Activated T-cell treated with anti-CD3 and anti-CD28 coated beads, Interleukin-2, amount 50 U/mL, for 1 hour (primary cell): ENCODE measurements at places on chromosomes 11 and 22.

- DNase-seq: no peak
These were observed 41.6 kb downstream of the CD44 start for GRCh38 chr11:35180317-35181233.

DNA sequence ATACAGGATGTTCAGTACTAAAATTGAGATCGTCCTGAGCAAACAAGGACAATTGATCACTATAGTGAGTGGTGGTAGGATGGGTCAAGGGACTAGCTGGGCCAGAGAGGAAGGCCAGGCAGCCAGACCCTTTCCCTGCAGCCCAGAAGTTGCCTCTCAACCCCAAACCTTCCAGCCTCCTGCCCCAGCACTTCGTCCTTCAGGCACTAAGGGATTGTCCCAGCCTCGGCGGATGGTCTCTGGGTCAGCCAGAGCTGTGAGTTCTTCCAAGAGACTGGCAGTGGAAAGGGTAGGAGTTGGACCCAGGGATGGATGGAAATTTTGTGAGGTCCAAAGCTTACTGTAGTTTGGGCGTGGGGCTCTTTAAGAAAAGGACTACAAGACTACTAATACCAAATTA, 3.6 kb upstream of the LMO1 start:
- DNase-seq: no peak

DNA sequence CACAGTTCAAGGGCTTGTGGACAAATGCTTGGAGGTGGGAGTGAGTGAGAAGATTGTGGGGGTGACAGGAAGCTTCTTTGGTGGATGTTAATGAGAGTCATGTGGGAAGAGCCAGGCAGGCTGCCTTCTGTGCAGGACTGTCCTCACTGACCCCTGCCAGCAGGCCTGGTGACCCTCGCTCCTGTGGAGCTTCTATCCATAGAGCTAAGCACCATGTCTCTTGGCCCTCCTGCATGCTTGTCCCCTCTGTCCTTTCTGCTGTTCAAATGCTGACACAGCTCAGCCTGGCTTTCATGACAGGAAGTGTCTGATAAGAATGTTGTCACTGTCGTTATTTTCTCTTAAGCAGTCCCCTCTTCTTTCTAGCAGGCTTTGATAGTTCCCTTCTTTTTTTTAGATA, 37.6 kb downstream of the NAT10 start:
- no peak for DNase-seq

DNA sequence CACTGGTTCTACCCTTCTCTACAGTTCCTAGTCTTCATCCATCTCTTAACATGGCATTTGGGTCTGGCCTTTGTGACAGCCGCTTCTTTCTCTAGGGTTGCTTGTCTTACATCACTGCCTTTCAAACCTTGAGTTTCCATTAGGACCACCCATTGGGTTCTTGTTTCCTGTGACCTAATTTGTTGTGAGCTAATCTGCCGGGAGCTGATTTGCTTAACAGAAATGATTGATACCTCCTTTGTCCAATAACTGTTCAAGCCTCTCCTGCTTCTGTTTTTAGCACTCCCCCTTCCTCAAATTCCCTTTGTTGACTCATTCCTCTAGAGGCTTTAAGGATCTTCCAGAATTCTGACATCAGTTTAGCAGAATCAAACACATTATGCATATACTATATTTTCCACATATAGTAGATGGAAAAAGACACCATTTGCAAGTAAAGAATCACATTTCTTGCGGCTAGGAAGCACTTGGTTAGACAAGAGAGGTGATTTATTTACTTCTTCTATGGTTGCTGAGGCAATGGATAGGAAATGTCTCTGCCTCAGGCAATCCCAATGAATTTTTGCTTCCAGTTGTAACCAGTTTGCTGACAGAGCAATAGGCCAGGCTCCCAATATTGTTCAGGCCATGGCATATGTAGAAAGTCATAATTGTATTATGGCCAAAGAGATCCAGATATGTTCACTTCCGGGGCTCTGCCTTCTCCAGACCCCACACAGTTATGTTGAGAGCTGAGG, 130.7 kb downstream of the SNX19 start:
- no peak for DNase-seq

DNA sequence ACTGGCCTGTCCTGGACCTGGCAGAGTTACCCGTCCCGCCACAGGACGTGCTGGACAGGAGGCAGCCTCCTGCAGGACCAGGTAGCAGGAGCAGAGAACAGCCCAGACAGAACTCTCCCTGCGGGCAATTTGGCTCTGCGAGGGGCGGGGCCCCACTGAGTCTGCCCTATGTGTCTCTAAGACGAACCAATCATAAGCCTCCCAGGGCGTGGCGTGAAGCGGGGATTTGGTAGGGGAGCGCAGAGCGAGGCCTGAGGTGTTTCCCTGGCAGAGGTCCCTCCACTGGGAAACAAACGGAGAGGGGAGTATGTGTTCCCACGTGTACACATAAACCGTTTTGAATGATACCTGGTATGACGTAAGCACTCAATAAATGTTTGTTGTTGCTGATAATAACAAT, 7.4 kb downstream of the CD82 start:
- DNase-seq: no peak

DNA sequence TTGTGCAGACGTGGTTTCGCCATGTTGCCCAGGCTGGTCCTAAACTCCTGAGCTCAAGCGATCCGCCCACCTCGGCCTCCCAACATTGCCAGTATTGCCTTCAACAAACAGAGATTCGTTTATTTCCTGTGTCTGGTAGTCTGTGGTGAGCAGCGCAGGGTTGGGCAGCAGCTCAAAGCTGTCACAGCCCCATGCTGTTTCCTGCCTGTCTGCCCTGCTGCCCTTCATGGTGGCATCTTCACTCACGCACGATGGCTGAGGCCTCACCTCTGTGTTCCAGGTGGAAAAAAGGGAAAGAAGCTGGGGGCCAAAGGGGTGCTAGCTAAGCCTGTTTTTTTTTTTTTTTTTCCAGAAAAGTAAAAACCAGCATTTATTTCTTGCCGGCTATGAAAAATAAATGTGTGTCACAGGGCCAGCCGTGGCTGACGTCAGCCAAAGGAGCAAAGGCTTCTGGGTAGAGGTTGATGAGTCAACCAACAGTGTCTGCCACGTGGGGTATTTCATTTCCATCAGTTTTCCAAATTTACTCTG, 28.8 kb downstream of the TBC1D22A start:
- DNase-seq: peak; percentile 83

- no peak for DNase-seq
These were observed 15.1 kb upstream of the CEP295 start for GRCh38 chr11:93646399-93646798.

DNA sequence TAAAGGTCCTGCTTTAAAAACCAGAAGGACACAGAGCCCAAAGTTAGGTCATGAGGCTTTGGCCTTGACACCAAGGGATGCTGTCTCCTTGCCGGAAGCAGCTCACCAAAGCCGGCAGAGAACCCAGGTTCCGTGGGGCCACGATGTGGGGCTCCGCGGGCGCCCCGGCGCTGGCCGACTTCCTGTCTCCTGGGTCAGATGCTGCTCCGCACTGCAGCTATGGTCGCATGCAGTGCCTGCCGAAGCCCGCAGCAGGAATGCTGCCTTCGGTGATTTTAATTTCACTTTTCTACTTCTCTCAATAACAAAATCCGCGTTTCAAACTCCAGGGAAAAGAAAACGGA, 454 bp upstream of the OTUB1 start:
- DNase-seq: peak; percentile 69

GRCh38 chr22:27251563-27251962, 550.0 kb downstream of the MN1 start:
- DNase-seq: no peak

GRCh38 chr11:73761403-73761945, 600 bp upstream of the RAB6A start:
- DNase-seq: no peak

GRCh38 chr11:106212081-106212480, 134.6 kb downstream of the AASDHPPT start:
- DNase-seq: no peak

GRCh38 chr11:94835594-94835927, 67.4 kb downstream of the AMOTL1 start:
- DNase-seq: no peak

DNA sequence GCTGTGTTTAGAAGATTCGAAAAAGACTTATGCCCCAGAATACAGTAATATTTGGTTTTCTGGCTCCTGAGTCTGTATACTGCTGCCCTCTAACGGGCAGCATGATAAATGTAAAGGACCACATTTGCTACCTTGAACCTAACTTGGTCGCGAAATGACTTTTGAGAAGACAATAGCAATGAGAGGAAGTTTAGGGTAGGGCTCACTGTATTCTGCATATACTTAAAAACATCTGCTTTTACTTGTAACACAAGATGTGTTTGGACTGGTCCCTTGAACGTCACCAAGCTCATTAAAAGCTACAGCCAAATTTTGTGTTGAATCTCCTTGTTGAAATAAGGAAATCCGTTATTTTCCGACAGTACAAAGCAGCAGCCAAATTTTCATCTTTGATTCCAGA, 309.1 kb downstream of the SWAP70 start:
- no peak for DNase-seq

DNA sequence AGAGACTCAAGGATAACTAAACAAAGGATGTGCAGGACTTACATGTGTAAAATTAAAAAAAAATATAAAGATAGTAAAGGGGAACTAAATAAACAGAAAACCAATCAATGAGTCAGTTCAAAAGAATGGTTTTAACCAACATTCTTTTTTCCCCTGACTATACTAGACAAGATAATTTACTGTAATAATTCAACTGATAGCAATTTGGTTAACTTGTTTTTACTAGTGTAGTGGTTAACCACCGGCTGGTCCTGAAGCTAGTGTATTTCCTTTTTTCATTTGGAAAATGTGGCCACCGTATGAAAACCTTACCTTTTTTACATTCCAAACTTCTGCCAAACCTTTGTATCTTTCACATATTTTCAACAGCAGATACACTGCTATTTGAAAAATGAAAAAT, 123.1 kb downstream of the ARHGAP42 start:
- no peak for DNase-seq

GRCh38 chr11:61860054-61860903, 31.1 kb downstream of the FADS3 start:
- no peak for DNase-seq

GRCh38 chr22:21038405-21038804, 6.0 kb upstream of the SLC7A4 start:
- DNase-seq: no peak

DNA sequence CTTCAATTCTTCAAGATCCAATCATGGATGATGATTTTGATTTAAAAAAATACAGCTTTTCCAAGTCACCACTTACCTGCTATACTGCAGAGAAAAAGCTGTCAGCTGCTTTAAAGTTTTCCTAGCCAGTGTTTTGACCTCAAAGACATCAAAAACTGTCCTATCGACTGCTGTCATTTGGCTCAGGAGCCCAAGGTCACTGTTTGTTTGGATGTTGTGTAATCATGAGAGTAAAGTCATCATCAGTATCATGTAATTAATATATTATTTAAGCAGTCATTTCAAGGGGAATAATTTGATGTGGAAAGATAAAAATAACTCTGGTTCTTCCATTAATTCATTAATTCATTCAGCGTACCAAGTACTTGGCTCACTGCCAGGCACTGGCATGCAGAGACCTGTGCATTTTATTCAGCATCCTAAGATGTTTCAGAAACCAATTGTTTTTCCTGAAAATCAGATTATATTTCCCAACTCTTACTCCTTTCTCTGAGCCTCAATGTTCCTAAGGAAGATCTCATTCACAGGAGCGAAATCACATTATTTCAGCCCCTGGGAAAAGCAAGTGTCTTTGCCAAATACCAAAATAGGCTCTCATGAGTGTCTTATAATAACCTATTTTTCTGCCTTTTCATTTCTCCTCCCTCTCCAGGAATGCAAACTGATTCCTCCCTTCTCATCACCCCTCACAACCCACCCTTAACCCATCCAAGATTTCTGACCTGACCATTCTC, 59.9 kb downstream of the SLC1A2 start:
- DNase-seq: no peak

DNA sequence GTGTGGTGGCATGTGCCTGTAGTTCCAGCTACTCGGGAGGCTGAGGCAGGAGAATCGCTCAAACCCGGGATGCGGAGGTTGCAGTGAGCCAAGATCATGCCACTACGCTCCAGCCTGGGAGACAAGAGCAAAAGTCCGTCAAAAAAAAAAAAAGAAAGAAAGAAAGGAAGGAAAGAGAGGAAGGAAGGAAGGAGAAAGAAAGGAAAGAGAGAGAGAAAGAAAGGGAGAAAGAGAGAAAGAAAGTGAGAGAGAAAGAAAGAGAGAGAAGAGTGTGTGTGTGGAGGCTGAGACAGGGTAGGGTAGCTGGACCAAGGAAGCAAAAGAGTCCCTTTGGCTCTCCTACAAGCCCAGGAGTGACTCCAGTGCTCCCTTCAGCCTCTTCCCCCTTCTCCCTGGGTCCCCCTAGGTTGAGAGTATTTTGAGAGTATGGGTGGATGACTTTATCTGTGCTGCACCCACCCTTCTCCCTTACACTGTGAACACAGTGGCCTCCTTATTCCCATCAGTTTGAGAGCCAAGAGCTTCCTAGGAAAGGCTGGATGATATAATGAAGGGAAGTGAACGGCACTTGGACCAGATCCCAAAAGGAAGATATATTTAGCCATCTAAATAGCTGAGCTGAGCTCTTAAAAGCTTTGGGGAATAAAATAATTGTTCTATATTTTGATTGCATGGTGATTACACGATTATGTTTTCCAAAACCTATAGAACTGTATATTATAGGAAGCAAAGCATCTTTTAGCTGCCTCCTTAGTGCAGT, 9.5 kb upstream of the DENND5A start:
- no peak for DNase-seq

DNA sequence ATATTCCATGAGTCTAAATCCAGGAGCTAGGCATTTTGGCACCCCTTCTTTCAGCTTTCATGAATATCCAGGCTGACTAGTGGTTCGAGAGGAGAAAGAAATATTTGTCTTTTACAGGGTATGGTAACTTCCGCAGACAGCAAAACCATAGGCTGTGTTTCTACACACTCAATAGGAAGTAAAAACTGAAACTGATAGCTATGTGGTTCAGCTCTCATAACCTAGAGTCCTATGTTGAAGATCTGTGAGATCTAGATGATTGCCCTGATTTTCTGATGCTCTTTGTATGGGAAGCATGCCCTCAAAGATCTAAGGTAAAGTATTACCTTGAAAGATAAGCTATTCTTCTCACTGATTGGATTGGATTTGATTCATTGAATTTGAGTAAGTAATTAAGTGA, 118.3 kb downstream of the CD44 start:
- no peak for DNase-seq

GRCh38 chr11:66002648-66003225, 434 bp downstream of the BANF1 start:
- no peak for DNase-seq

- no peak for DNase-seq
These were observed 5.5 kb downstream of the SNAP29 start for GRCh38 chr22:20864186-20864908.
